ENCODE measurements at places on chromosomes 5 and 9. TPM values are rescaled to one million over a fixed set of nuclear protein-coding genes. Genes with fewer than 3 reads are reported as not detected.

SARDH gene
- total RNA-seq: 0.95 TPM

DNA sequence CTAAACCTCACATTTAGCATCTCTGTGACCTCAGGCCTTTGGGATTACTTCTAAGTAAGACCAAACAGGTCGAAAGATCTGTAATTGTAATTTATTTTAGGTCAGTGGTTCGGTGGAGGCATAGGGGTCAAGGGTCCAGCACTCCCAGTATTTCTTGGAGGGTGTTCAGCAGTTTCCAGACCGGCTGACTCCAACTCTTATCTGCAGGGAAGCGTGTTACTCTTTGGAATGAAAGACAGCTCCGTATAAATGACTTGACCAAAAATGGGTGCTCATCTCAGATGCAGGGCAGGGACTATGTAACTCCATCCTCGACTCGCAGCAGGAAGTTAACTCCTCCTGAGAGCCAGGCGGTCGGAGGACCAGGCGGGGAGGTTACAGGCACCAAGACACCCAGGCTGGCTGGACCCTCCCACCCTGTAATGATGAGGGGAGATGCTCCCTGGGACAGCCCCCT is 620 bp upstream of the VPS13A start:
- no peak for DNase-seq

- no peak for DNase-seq
These were observed 4.5 kb downstream of the RPS6 start for GRCh38 chr9:19375538-19375937.

GRCh38 chr5:127068493-127069214 is 4.6 kb downstream of the C5orf63 start:
- DNase-seq: no peak

All from transverse colon (tissue), 4 donors.